Ureter (tissue), 1 donor: ENCODE measurements at places on chromosomes 1 and 21. TPM values are rescaled to one million over a fixed set of nuclear protein-coding genes. Genes with fewer than 3 reads are reported as not detected.

DNA sequence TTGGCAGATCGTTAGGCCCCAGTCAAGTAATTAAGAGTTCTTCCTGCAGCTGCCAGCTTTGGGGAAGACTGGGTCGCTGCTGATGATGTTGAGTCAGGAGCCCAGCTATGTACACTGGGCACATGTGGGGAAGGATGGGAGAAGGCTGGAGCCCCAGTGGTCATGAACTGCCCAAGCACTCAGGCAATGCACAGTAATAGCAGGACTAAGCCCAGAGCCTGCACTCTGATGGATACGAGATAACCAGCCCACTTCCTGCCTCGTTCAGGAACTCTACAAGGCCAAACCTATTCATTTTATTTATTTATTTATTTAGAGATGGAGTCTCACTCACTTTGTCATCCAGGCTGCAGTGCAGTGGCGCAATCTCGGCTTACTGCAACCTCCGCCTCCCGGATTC lies 81.1 kb upstream of the BTG3 start:
- DNase-seq = no peak

DNA sequence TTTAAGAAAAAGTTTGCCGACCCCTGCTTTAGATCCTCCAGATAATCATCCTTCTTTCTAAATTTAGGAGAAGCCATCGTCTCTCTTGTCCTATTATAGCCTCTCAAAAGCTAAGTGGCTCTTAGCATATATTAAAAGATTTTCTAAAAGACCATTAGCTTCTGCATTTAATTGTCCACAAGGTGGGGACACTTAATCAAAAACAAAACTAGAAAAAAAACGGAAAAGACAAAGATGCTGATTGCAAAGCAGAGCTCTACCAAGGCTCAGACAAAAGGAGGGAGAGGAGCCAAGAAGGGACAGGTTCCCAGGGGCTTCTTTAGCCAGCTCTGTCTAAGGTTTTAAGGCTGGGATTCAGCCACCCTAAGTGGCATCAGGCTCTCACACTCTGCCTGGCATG lies 128.3 kb upstream of the HMGB4 start:
- no peak for DNase-seq

DNA sequence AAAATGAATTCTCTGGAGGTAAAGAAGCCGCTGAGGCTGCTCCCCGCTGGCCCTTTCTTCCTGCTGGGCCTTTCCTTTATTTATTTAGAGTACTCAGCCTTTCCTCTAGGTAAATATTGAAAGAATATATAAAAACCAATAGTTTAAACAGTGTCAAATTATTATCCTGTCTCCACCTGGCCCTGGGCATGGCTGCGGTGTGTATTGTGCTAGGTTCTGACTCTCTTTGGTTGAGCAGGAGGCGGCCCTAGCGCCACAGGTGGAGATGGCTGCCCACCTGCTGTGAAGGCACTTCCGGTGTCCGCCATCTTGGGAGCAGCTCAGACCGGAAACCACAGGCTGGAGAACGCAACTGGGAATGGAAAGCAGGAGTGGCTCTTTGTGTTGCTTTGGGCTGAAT lies 29.0 kb upstream of the CLDN14 start:
- DNase-seq = no peak

- no peak for DNase-seq
These were observed 310.4 kb downstream of the SETD4 start for GRCh38 chr21:35749904-35750303.

U2AF1 gene
- total RNA-seq = 42.1 TPM
